A673 (cell line): ENCODE measurements at places on chromosomes 2 and 18. TPM values are rescaled to one million over a fixed set of nuclear protein-coding genes. Genes with fewer than 3 reads are reported as not detected.

DNA sequence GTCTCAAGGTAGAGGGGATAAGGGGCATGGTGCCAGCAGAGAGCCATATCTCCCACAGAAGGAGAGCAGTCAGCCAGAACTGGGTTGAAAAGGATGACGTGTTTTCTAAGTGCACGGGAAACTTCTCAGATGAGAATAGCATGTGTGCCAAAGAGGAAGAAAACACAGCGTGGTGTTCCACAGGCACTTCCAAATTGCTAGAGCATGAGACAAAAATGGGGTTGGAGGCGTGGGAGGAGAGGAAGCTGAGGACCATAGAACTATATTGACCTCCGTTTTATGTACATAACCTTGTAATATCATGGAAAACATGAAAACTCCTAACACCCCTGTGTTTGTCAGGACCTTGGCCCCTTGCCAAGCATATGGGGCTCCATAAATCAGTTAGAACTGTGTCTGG is 682.7 kb upstream of the RAB6C start:
- DNase-seq: peak; percentile 58

CRYBA2 gene
- total RNA-seq: 1.1 and 1.3 TPM in 2 replicates

DNA sequence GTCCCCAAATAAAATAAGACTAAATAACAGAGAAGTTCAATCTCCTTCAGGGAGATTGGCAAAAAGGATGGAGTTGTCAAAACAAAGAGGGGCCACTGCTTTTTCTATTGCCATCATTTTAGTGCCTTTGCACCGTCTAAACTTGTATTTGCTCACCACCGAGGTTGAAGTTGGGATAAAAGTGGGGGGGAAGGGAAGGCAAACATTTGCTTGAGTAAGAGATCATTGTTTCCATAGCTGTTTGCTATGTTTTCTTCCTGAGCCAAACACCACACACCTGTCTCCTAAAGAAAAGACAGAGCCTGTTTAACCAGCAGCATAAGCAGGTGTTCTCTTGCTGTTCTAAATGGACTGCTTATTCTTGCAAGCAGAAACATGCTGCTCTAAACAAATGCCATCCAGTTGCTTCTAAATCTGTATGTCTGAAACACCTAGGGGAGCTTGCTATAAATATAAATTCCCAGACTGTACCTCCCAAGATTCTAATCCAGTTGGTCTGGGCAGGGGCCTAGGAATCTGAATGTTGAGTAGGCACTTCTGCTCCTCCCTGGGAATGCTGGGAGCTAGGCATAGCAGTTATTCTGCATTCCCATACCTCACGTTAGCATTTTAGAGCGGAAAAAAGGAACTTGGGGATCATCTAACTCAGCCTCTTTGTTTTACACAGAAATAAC is 179.4 kb upstream of the ARL4C start:
- DNase-seq: no peak

GRCh38 chr2:8176887-8177286 is 505.0 kb upstream of the ID2 start:
- DNase-seq: no peak

NT5C1B gene
- not detected in 2 replicates for total RNA-seq

GRCh38 chr2:75787532-75788132 is 76.9 kb upstream of the GCFC2 start:
- peak; percentile 77 for DNase-seq

DNA sequence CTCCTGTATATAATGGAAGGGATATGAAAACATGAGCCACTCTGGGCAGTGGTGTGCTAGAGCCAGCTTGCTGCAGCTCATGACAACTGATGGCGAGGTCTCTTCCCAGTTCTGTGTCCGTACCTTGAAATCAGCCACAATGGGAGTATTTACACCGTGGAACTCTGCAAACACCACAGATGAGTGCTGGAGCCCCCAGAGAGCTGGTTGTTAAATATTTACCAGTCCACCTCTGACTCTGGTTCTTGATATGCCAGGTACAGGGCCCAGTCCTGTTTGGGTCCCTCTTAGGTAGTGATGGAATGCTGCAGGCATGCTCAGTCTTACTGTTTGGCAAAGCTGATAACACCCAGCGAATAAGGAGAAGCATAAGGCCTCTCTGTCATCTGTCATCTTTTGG is 116.1 kb upstream of the GLI2 start:
- no peak for DNase-seq

- DNase-seq: no peak
Measured at GRCh38 chr2:8667896-8668512, 13.9 kb upstream of the ID2 start.

CROCC2 gene
- total RNA-seq: not detected in 2 replicates

LYG1 gene
- 1.1 and 2.4 TPM in 2 replicates for total RNA-seq

DNA sequence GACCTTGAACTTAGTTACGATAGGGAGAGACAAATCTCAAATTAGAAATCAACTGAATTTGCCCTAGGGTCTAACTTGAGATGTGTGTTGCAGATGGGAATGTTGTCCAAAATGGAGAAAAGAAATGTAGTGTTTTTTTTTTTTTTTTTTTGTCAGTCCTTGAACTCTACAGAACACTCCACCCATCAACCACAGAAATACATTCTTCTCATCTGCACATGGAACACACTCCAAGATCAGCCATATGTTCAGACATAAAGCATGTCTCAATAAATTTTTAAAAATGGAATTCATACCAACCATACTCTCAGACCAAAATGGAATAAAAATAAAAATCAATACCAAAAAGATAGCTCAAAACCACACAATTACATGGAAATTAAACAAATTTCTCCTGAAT is 526.5 kb downstream of the FBXO15 start:
- DNase-seq: no peak

DNA sequence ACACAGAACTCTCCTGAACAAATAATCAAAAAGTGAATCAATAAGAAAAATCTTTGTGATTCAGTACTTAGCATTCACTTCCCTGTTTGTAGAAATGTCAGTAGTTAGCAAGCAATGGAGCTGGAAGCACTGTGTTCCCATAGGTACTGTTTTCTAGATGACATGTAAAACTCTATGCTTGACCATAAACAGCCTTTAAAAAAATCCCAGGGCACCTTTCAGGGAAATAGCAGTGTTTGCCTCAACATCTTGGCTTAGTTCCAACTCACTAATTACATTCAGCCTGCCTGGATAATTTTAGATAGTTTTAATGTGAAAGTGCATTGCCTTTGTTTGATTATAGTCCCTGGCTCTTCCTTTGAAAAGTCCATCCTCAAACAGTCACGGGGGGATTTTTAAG is 721.8 kb downstream of the ERBB4 start:
- DNase-seq: peak; percentile 23

DNA sequence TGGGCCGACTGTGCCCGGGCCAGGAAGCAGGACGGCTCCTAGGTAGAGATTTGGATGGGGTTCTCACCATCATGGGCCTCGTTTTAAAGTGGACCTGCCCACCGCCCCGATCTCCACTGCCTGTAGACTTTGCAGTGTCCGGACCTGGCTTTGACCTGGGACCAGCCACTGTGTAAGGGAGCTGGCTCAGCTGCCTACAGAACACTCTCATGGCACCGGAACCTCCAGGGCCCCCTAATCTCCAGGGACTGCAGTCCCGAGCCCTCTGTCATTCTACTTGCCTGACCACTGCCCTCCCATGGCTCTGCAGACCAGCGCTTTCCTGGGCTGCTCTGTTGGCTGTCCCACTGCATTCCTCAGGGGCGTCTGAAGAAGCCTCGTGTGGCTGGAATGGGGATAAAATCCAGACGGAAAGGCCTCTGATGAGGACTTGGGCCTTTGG is 120.8 kb downstream of the GLI2 start:
- DNase-seq: no peak

SERPINB7 gene
- total RNA-seq: 12.2 and 12.8 TPM in 2 replicates

DNA sequence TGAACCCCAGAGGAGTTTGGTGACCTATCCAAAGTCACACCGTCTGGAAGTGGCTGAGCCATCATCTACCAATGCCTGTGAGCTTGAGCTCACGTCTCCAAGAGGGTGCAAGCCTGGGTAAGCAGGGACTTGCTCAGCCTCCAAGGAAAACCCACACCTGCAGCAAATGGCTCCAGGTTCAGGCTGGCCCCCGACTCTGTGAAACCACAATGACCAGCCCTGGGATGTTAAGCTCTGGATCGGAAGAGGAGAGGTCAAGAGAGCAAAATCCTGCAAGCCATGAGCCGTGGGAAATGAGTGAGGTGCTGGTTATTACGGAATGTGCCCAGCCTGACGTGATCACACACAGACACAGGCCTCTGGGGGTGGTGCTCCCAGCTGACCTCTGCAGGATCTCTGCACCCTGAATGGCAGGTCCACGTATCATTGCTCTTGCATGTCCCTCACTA is 94.1 kb upstream of the OTOS start:
- no peak for DNase-seq

DNA sequence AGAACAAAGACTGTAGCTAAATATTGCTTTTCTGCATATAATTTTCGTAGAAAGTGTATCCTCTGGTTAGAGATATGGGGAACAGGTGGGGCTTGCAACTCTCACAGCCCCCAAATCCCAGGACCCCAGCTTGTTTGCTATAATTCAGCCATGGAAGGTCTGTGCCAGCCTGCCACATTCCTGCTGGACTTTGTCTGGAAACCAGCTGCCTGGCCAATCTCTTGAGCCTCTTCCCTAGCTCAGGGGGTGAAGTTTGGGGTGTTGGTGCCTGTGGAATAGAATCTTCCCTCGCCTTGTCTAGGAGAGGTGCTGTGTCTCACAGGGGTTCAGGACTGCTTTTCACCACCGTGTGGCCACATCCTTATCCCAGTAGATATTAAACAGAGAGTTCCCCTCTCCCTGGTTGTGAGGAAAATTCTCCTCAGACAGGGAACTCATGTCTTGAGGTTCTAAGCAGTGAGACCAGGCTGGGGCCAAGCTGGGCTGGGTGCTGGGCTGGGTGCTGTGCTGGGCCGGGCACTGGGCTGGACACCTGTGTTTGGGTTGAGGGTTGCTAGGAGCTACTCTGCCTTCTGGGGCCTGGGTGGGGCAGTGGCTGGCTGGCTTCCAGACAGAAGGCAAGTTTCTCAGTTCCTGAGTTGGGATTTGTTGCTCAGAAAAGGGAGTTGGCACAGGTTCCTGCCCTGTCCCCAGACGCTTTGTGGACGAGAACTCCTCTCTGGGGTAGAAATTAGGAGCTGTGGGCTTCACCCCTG is 12.3 kb downstream of the TOGARAM2 start:
- no peak for DNase-seq

- DNase-seq: no peak
Measured at GRCh38 chr2:140033638-140034037, 1253.4 kb upstream of the NXPH2 start.

GCA gene
- 7.0 and 11.6 TPM in 2 replicates for total RNA-seq

GRCh38 chr2:57622009-57622408 is 424.6 kb upstream of the VRK2 start:
- DNase-seq: no peak

PLEKHB2 gene
- total RNA-seq: 61.0 and 63.8 TPM in 2 replicates

- DNase-seq: peak; percentile 92
Measured at GRCh38 chr18:50307738-50308470, 20.4 kb upstream of the CXXC1 start.

- no peak for DNase-seq
Measured at GRCh38 chr2:212906620-212907019, 244.8 kb downstream of the IKZF2 start.

GRCh38 chr18:44039216-44039615 is 641.5 kb upstream of the SETBP1 start:
- no peak for DNase-seq

DNA sequence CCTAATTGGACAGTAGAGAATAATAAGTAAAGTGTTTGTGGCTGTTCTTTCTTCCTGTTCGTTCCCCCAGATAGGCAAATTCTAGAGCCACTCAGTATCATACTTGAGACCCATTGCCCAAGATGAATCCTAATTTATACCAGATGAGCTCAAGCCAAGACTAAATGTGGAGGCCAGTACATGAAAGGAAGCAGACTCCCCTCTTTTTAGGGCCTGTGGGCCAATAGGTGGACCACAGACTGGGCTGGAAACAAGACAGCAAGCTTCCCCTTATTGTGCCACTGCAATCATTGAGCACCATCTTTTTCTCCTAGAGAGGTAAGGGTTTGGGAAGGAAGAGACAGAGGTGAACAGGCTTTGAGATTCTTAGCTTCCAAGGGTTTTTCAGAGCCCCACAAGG is 141.9 kb downstream of the MGAT5 start:
- DNase-seq: no peak

CNTNAP5 gene
- not detected in 2 replicates for total RNA-seq

DNA sequence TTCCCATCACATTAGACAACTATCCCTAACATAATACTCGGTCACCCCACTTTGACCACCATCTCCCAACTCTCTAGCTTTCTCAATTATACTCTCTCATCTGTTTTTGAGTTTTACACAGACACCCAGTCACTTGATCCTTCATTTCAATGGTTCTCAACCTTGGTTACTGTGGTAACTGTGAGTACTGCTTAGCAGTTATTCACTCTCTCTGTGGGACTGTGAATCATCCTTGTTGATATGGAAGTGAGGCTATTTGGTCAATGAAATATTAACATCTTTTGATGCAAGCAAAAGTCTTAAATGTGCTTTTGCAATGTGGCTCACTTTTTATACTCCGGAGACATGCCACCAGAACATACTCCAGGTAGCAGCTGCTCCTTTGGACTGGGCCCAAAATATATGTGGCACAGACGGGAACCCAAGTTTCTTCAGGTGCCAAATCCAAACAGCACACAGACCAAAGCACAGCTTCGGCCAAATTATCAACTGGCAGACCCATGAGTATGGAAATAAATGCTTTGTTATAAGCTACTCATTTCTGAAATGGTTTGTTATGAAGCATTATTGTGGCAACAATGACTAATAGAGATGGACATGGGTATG is 75.0 kb upstream of the SLC25A52 start:
- no peak for DNase-seq

SNORC gene
- total RNA-seq: 4.6 and 4.7 TPM in 2 replicates

SIX2 gene
- not detected in 2 replicates for total RNA-seq
